ENCODE measurements at places on chromosomes 16 and 17.

DNA sequence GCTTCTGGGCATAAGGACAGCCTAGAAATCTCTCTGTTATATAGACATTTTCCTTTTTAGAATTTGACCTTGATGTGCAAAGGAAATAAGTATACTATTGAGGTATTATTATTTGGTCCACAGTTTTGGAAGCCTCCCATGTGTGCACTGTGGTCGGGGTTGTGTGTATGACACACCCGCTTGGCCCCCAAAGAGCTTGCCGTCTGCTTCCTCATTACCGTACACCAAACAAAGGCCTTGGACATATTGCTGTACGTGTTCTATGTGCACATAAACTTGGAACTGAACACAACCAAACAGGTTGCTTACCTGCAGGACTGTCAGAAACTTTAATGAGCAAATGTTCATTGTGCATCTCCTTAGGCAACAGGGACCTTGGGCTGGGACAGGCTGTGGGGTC lies 38.2 kb downstream of the METRNL start:
- DNase-seq: no peak

DNA sequence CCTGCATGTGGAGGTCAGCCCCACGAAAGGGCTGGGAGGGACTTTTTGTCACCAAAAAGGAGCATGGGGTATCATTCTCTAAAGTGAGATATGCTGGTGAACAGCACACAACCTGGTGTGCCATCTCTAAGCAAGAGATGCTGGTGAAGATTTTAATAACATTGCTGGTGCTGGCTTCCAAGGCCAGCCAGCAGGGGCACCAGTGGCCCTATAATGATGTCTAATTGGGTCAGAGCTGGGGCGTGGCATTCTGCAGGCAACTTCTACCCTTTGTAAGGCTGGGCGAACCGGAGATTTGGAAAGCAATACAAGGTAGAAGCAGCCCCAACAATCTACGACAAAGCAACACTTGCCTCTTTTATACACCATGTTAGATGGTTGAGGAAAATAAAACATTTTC lies 16.8 kb downstream of the SDR42E1 start:
- no peak for DNase-seq

- DNase-seq: no peak
These were observed 1.5 kb downstream of the CD2BP2 start for GRCh38 chr16:30353438-30354129.

DNA sequence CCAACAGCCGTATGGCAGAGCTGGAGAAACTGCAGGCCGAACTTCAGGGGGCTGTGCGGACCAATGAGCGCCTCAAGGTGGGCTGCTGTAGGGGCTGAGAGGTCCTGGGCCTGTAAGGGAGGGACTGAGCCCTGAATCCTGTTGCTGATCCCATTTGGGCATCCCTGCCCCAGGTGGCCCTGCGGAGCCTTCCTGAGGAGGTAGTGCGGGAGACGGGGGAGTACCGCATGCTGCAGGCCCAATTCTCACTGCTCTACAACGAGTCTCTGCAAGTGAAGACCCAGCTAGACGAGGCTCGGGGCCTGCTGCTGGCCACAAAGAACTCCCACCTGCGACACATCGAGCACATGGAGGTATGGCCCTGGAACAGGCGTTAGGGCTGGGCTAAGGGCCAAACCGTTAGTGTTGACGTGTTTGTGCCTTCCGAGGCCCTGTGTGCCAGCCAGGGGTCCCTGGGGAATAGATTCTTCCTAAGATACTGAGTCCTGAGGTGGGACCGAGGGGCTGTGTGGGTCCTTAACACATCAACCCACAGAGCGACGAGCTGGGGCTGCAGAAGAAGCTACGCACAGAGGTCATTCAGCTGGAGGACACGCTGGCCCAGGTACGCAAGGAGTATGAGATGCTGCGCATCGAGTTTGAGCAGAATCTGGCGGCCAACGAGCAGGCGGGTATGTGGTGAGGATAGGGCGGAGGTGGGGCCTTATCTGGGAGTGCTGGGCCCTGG lies 4.2 kb downstream of the RNF40 start:
- no peak for DNase-seq

- no peak for DNase-seq
These were observed 62.4 kb upstream of the MTMR4 start for GRCh38 chr17:58576679-58577367.

- DNase-seq: no peak
These were observed 1159.1 kb upstream of the CDH8 start for GRCh38 chr16:63195336-63195735.

DNA sequence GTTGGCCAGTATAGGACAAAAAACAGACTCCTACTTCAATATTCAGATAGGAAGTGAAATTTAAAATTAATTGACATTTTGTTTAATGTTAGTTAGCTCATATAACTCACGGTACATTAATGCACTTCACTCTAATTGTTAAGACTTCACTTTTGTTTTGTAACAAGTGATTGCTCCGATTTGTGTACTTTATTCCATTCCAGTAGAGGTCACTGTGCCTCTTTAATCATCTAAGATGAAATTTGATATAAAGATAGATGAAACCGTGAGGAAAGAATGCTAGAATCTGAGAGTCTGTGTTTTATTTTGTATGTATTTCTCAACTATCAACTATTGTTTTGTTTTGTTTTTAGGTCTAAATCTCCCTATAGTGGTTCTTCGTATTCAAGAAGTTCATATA lies 29.0 kb downstream of the RBBP6 start:
- no peak for DNase-seq

GRCh38 chr16:5025171-5025632 lies 8.5 kb downstream of the NAGPA start:
- no peak for DNase-seq

- no peak for DNase-seq
These were observed 196.8 kb upstream of the TOX3 start for GRCh38 chr16:52743707-52744106.

DNA sequence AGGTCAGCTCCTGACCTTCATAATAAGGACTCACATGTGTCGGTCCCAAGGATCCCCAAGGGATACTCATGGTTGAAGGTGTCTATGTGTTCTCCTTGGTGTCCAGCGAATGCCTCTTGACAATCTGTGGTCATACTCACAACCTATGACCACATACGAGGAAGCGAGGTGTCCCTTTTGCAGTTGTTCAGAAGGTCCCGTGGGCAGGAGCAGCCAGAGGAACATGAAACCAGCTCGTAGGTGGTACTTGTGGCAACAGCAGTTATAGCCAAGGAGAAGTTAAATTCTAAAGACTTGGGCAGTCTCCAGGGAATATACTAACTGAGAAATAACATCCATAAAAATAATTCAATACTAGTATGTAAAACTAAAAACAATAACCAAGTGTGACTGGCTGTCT lies 685.3 kb downstream of the WWOX start:
- DNase-seq: no peak

- DNase-seq: peak; percentile 70
These were observed 20.0 kb downstream of the ST6GALNAC1 start for GRCh38 chr17:76623271-76624146.

- no peak for DNase-seq
These were observed 43.3 kb downstream of the POLR3K start for GRCh38 chr16:9903-10665.

- DNase-seq: no peak
These were observed 2.0 kb upstream of the YPEL2 start for GRCh38 chr17:59329176-59330052.

GRCh38 chr17:59838052-59838916 lies 54.5 kb downstream of the TUBD1 start:
- no peak for DNase-seq

DNA sequence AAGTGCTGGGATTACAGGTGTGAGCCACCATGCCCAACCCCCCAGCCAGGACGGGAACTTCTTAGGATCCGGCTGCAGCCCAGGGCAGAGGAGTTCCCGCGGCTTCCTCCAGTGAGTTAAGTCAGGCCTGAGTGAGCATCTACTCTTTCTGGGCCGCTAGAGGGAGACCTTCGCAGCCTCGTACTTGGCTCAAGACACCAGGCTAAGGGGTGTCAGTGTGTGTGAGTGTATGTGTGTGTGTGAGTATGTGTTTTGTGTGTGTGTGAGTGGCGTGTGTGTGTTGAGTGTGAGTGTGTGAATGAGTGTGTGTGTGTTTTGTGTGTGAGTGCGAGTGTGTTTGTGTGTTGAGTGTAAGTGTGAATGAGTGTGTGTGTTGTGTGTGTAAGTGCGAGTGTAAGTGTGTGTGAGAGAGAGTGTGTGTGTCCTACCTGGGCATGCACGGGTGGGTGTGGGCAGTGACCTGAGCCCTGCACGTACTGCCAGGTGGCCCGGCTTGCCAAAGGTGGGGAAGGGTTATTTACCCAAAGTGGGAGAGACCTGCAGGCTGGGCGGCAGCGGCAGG lies 58.5 kb downstream of the TMEM235 start:
- DNase-seq: peak; percentile 57

DNA sequence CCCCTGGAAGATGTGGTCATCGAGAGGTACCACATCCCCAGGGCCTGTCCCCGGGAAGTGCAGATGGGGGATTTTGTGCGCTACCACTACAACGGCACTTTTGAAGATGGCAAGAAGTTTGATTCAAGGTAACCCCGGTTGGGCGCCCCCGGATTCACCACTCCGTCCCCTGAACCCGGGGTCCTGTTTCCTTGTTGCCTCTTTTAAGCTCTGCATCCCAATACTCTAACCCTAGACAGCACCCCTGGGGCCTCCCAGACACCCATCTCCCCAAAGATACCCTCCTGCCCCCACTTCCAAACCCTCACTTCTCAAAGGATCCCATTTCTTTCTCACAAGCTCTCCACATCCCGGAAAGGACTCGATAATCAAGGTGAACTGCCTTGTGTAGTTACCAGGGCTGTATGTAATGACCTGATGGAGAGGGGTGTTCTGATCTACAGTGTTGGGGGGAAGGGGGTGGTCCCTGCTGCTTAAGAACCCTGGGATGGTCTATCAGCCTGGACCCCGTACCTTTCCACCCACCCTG lies 412 bp downstream of the FKBP10 start:
- no peak for DNase-seq

GRCh38 chr17:73542323-73542722 lies 101.9 kb downstream of the SDK2 start:
- DNase-seq: no peak

DNA sequence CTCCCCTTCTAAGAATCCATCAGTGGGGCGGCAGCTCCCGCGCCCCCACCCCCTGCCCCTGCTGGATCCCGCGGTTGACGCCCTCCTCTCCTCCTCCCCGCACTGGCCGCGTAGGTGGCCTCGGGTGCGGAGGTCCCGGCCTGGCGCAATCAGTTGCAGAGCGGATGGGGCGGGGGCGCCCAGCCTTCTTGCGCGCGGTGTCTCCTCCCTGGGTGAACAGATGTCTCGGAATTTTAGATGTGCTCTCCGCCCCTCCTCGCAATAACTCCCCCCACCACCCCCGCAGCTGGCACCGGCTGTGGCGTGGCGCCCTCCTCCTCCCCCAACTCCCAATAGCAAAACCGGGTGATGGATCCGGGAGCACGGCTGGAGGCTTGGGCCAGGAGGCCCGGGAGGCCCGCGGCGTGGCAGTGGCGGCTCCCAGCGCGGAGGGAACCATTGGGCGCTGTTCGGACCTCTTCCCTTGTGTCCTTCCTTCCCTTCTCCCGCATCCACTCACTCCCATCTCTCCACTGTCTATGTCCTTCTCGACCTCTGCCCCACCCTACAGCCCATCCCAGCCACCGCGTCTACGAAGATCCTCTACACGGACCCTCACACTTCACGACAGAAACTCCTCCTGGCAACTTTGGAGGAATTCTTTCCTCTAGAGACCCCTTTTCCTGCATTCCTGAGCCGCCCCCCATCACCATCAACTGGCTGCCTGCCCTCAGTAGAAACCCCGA lies 11.0 kb downstream of the NEUROD2 start:
- DNase-seq: no peak

GRCh38 chr17:17511881-17512858 lies 16.0 kb upstream of the RASD1 start:
- no peak for DNase-seq

DNA sequence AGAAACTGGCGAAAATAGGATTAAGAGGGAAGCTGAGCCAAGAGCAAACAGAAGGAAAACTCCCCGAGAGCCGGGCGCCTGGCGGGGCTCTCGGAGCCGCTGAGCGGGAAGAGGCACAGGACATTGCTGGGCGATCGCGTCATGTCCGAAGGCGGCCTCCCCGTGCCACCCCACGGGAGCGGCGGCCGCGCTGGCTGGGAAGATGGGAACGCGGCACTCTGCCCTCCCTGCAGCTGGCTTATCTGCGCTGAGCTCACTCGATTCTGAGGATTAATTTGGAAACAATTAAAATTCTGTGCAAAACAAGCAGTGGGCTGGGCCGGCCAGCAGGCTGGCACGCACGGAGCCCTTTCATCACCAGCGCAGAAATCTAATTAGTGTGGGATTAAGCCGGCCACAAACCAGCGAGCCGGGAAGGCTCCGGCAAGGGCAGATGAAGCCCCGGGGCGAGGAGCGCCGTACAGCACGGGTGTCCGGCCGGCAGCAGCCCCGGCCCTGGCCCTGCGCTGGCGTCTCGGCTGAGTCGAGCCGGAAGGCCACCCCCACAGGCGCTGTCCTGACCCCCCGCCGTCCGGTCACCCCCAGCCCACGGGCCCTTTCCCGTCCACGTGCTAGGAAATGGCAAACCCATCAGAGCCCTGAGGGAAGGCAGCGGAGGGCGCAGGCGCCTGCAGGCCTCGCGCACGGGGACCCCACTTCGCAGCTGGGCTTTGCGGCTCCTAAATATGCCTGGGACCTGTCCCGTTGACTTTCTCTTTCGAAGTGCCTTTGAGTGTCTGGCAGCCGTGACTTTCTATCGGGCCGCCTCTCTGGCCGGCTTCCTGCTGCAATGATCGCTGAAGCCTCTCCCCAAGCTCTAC lies 37.9 kb downstream of the SOX8 start:
- no peak for DNase-seq

GRCh38 chr16:48559462-48560211 lies 50.3 kb downstream of the N4BP1 start:
- no peak for DNase-seq

GRCh38 chr16:85736921-85737320 lies 14.0 kb downstream of the C16orf74 start:
- no peak for DNase-seq

DNA sequence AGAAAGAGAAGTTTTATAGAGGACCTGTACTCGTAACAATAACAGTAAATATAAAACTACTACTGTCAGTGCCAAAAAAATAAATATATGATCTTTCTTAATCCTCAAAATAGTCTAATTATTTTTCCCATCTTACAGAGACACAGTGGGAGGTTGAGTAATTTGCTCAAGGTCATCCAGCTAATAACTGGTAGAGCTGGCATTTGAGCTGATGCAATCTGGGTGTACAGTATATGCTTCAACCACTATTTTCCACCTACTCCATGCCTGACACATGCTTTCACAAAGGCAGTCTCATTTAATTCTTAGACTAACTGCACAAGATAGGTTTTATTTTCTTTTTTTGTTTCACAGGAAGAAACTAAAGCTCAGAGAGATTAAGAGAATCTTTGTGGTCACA lies 33.6 kb downstream of the PIGL start:
- DNase-seq: no peak

DNA sequence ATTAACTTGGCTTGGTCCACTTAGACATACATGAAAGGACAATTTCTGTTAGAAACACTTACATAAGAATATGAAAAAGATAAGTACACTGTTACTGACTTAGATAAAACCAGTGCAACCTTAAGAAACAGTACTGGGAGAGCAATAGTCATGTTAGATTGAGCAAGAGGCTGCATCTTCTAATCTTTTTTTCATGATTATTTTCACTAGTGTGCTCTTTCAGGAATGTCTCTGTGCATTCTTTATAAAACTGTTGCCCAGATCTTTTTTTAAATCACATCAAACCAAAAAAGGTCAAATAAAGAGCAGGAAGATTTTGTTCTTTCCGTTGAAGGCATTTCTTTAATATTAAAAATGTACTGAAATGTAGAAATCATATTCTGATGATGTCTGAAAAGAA lies 100.7 kb upstream of the AXIN2 start:
- no peak for DNase-seq

GRCh38 chr16:66908762-66909559 lies 9.7 kb downstream of the CDH16 start:
- no peak for DNase-seq

- DNase-seq: peak; percentile 65
These were observed 304.4 kb downstream of the SEC14L1 start for GRCh38 chr17:77444984-77445759.

Measured in activated T-cell treated with anti-CD3 and anti-CD28 coated beads for 1 hour (primary cell).